ENCODE measurements at places on chromosomes 3 and 15.

DNA sequence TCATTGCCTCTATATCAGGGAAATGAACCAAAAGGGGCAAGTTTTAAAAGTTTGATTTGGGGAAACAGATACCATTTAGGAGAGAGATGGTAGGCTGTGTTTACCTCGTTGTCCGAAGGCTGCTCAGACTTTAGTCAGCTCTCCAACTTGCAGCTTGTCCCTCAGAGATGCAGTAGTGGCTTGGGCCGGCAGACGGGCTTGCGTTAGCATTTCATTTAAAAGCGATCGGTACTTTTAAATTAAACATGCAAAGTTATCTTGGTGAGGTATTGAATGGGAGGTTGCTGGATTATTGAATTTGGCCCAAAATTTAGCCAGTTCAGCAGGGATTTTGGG lies 26.2 kb downstream of the EEFSEC start:
- DNase-seq, result no peak

DNA sequence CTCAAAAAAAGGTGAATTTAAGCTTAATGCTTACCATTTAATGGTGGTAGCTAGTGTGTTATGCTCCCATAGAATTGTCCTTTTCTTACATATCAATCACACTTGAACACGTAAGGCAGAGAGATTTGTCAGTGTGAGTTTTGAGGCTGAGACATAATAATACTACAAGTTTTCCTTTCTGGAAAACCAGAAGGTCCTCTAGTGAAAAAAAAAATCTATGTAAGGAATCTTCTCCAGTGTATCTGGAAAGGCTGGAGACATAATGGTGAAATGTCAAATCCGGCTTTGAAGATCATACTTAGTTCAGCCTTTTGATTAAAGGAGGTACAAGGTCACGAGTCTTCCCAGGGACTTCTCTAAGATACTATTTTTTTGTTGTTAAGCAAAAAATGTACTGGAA lies 3.4 kb downstream of the TSC22D2 start:
- no peak for DNase-seq

- no peak for DNase-seq
Measured at GRCh38 chr15:85568261-85568808, 187.9 kb downstream of the AKAP13 start.

GRCh38 chr3:123186695-123187094 lies 15.0 kb upstream of the SEC22A start:
- DNase-seq, result no peak

DNA sequence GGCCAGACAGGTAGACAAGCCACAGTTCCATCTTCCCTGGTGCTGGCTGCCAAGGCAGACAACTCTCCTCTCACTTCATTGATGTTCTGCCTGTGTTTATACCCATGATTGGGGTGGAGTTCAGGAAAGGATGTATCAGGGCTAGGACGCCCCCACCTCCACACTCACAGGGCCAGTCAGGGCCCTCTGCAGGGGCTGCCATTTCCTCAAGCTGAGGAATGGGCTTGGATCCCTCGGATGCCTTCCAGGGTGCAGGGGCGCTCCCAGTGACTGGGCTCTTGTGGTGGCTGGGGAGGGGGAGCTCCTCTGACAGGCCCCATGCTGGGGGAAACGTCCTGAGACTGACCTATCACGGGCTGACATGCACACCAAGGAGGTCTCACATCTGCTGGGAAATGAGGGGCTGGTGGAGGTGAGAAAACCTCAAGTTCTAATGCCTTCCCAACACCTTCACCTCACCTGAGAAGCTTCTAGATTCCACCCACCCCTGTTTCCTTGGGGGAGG lies 31.4 kb downstream of the SEMA7A start:
- no peak for DNase-seq

- DNase-seq, result no peak
Measured at GRCh38 chr3:10365791-10366190, 44.9 kb upstream of the SEC13 start.

DNA sequence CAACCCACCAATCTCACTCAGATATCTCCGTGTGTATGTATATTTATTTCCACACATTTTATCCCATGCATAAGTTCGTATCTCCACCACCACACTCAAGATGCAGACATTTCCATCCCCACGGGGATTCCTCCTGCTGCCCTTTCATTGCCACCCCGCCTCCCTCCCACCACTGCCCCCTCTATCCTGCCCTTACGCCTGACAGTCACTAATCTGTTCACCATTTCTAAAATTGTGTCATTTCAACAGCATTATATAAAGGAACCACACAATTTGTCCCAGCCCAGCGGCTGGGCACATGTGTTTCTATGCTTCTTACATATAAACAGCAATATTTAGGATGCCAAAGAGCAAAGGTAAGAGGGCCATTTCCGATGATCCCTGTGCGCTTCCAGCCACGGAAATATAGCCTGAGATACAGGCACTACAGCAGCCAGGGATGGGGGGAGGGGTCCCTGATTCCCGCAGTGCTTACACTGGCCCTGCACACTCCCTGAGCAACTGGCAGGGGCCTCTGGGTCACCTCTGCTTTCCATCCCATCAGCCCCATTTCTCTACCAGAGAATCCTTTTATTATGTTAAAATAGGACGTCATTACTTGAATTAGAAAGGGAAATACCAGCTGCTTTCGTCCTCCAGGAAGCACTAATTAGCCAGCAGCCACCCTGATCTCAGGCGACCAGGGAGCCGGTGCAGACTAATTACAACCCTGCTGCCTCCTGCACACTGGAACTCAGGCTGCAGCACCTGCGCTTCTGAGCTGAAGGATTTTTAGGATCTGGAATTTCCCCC lies 372.0 kb upstream of the ATP10A start:
- no peak for DNase-seq

DNA sequence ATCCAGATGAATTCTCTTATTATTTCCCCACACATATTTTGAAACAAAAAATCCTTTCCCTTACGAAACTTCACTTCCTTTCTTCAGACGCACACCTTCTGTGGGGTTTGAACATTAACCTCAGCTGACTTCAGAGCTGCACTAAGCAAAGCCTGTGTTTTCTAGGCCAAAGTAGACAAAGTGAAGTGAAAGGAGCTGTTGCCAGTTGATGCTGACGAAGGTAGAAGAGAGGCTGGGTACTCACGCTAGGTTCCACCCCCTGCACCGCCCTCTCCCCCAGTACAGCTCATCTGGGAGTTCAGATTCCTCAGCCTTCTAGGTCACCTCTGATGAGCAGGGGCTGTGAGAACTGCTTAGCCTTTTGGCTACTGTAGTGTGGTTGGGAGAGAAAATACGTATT lies 24.1 kb downstream of the DUT start:
- no peak for DNase-seq

DNA sequence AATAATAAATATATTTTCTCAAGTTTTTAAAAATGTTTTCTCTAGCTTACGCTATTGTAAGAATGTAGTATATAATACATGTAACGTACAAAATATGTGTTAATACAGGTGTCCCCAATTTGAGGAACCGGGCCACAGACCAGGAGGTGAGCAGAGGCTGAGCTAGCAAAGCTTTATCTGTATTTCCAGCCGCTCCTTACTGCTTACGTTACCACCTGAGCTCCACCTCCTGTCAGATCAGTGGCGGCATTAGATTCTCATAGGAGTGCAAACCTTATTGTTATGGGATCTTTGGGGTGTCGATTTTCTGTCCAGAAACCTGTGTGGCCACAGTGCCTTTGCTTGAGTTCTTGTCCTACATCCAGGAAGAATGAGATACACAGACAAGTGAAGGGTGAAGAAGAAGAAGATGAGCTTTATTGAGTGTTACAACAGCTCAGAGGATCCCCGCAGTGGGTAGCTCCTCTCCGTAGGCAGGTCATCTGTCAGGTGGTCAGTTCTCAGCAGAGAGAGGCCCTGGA lies 9.9 kb upstream of the TRIM59 start:
- DNase-seq, result no peak

DNA sequence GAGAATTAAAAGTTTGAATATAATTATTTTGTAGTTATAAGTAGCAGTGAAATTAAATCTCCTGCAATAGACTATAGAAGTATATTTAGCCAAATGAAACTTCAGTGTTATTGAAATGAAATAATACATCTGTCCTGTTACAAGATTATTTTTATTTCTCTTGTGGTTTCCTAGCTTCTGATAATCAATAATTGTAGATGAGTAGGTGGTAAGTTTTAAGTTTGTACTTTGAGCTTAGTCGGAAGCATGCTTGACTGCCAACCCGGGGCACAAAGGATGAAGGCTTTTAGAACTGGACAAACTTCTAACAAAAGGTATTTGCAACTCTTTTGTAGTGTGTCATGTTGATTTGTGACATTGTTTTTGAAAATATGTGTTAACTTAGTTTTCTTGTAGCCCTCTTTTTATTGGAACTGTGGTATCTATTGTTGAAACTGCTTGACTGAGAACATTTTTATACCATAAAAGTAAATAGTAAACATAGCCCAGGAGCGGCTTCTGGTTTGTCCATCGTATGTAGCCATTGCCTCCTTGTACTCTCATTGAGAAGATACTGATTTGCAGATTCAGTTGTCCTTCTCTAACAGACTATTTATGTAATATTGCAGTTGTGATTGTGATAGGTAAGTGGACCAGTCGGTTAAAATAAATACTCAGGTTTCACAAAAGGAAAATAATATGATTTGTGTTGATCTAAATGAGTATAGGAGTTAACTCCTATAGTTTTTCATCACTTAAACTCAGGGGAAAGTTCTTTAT lies 2.9 kb downstream of the CTNNB1 start:
- DNase-seq, result no peak

DNA sequence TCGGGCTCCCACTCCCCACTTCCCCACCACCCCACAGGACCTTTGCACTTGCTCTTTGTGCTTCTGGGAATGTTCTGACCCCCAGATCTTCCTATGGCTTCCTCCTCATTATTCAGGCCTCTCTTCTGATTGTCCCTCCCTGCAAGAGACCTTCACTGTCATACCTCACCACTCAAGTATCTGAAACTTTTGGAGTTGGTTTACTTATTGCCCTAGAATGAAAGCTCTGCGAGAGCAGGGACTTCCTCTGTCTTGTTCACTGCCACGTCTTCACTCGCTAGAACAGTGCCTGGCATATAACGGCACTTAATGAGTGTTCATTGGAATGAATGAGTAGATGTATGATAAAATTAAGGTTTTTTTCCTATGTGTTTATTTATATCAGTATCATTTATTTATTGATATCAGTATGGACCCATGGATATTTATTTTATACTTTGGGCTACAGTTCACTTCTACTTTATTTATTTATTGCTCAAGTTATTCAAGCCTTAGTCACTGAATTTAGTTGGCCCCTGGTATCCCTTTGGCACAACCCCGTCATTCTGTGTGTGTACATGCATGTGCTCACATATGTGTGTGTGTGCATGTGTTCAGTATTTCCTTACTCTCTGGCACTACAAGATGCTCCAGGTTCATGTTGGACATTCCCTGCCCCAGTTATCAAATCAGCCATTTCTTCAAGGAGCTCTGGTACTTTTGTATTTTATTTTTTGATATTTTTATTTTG lies 197.6 kb downstream of the THSD4 start:
- DNase-seq, result no peak

DNA sequence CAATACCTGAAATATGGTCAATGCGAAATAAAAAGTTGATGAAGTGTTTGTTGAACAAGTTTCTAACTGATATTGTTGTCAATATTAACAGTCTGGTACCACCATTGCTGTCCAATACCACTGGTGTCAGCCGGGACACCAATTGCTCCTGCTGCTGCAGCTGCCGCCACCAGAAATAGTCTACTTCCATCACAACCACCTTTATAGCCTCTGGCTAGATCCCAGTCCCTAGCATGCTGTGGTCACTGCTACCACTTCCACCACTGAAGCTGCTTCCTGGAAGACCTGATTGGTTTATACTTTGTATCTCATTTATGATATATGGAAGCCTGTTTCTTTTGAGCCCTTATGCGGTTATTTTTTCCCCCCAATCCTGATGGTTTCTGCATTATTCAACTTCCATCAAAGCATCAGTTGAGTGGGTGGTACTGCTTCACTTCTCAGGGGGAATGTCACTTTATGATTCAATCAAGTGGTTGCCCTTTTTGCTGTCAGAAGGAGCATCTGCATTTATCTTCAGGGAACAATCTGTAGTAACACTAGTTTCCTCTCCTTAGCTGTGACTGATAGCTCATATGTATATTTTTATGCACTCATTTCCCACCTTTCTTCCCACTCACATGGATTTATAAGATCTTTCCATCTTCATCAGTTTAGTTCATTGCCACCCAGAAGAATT lies 11.7 kb downstream of the LNP1 start:
- DNase-seq, result no peak

DNA sequence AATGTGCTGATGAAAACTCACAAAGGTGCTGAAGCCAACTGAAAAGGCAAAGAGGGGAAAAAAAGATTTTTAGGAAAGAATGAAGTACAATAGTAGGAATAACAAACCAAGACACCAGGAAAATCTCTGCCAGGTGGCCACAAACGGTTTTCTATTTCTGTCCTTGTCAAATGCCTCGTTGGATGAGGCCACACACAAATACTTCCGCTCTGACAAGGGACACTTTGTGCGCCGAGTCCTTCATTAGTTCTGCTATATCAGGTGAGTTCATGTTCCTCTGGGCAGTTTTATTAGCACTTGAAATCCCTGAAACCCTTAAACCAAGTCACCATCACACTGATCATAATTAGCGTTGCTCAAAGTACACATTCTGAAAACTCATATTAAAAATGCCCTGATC lies 373.1 kb downstream of the VPS13C start:
- DNase-seq, result no peak

- DNase-seq, result no peak
Measured at GRCh38 chr15:68957696-68958095, 27.4 kb downstream of the SPESP1 start.

- DNase-seq, result peak; percentile 93
Measured at GRCh38 chr3:16069149-16069922, 105.1 kb upstream of the GALNT15 start.

- no peak for DNase-seq
Measured at GRCh38 chr15:51737522-51738305, at the start of gene LYSMD2. LYSMD2 (minus strand) TSS chr15:51737655; CDS start chr15:51737622, 33 bp downstream.

DNA sequence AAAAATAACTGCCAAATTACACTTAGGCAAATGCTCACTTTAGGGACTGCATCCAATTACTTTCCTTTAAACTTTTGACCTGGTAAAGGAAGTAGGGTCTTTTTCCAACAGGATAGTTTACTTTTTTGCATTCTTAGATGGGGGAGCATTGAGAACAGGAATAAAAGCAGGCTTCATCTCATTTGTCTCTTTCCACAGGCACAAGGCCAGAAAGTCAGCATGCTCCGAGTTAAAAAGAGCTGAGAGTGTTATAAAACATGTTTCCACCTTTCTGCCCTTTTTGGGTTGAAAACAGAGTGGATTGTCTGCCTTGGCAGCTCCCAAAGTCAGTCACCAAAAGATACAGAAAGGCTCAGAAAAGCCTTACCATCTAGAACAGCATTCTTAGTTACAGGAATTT lies 404.9 kb upstream of the ALCAM start:
- no peak for DNase-seq

- DNase-seq, result no peak
Measured at GRCh38 chr15:39640665-39641064, 59.8 kb downstream of the THBS1 start.

GRCh38 chr3:104594491-104594890 lies 772.2 kb upstream of the ALCAM start:
- no peak for DNase-seq

All from AG04450 (cell line).